ENCODE measurements at places on chromosomes 7 and 10.

GRCh38 chr10:17445400-17445998 lies 8.9 kb downstream of the ST8SIA6 start:
- no peak for DNase-seq

DNA sequence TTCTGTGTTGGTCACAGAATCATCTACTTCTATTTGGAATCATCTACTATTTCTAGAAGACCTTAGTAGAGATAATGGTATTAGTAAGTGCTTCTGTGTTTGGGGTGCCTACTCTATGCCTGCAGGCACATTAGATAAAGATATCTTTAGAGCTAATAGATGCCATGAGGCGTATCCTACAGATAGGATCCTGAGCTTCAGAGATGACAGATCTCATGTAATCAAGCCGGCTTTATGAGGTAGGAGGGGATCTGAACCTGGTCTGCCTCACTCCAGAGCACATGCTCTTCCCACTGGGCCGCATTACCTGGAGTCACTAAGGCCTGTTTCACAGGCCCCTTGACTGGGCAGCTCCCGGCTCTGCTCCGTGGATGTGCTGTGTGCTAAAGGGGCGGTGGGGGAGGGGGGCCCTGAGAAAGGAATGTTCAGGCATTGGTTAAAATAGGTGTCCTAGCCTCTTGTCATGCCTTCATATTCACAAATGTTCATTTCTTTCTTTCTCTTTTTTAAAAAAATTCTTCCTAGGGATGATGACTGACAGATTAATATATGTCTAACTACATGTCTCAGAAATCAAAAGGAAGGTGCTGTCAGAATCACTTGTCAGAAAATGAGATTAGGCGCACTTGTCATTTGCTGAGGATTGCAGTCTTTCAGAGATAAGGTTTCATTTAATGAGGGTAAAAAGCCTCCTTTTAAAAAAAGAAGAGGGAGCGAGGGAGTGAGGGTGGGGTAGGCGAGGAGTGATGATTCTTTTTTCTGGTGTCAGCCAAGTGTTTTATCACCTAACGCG lies 458.0 kb upstream of the GALNT17 start:
- no peak for DNase-seq

DNA sequence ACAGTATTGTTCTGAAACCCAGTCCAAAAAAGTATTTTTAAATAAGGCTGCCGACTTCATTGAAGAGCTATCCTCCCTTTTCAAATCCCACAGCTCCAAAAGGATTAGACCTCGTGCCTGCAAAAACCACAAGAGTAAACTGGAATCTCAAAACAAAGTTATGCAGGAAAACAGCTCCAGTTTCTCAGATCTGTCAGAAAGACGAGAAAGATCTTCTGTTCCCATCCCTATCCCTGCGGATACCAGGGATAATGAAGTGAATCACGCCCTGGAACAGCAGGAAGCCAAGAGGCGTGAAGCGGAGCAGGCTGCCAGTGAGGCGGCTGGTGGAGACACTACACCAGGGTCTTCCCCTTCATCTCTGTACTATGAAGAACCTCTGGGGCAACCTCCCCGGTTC lies 12.6 kb downstream of the MYPN start:
- no peak for DNase-seq

GRCh38 chr10:28171468-28172222 lies 131.2 kb downstream of the MPP7 start:
- DNase-seq, result no peak

- no peak for DNase-seq
These were observed 110.9 kb upstream of the PPIF start for GRCh38 chr10:79236433-79236765.

GRCh38 chr7:52140851-52141250 lies 824.2 kb upstream of the COBL start:
- no peak for DNase-seq

DNA sequence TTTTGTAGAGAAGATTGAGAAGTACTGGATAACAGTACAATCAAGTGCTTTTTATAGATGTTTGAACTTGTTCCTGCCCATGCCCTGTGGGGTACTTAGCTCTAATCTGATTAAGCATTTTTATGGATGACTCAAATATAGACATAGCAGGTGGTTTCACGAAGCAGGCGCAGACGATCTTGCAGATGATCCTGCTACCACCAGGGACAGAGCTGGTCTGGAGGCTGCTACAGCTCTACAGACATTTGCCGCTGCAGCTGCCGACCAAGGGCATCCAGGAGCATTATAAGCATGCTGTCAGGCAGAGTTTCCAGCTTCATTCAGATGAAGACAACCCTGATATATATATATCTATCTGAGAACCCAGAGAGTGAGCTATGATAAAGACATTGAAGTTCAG lies 650.4 kb downstream of the NXPH1 start:
- DNase-seq, result no peak

GRCh38 chr10:7525314-7526016 lies 114.6 kb upstream of the SFMBT2 start:
- DNase-seq, result peak; percentile 74

GRCh38 chr10:8104005-8104404 lies 49.5 kb downstream of the GATA3 start:
- DNase-seq, result no peak

DNA sequence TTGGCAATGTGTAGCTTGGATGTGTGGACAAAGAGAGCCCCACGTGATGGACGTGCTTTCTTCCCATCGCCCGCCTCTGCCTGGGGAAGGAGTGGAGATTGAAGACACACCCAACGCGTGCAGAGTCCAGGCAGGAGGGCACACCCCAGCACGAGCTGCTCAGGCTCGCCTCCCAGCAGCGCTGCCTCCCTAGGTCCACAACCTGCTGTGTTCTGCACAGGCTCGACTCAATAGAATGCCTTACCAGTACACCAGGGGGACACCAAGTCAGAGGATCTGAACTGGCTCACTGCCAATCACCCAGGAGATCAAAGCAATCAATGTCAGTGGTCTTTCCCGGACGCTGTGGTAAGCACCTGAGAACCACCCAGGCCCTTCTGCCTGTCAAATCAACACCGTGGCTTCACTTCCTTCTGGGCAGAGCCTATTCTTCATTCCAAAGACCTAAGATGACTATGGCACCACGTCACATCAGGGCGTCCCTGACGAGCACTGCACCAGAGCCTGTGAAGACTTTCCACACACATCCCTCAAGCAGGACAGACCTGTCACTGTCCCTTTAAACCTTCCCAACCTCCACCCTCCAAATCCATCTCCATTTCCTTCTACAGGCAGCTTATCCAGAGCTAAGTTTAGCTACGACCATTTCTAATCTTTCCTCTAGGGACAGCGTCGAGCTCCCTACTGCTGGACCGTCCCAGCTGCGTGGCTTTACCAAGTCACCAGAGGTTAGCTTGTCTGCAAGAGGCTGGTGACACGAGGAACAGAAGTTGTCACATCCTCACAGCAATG lies 72.3 kb downstream of the AMZ1 start:
- DNase-seq, result no peak

DNA sequence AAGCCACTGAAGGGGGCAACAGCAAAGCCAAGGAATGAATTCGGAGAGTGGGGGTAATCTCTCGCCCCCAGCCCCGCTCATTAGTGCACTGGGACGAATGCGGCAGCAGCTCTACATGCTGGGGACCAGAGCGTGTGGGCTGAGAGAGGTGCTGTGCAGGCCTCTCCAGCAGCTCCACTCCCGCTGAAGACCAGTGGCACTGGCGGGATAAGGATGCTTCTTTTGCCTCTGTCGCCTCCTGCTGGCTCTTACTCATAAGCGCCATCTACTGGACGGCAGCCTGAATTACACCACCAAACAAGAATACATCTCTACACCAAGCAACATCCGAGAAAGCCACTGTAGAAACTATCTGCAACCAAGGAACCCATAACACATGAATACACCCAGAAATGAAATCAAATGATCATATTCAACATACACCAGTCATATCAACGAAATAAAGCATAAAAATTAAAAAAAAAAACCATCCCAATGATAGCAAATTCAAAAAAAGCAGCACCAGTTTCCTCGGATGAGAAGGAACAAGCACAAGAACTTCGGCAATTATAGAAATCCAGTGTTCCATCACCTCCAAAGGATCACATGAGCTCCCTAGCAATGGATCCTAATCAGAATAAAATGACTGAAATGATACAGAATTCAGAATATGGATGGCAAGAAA lies 79.0 kb upstream of the TMEM168 start:
- no peak for DNase-seq

DNA sequence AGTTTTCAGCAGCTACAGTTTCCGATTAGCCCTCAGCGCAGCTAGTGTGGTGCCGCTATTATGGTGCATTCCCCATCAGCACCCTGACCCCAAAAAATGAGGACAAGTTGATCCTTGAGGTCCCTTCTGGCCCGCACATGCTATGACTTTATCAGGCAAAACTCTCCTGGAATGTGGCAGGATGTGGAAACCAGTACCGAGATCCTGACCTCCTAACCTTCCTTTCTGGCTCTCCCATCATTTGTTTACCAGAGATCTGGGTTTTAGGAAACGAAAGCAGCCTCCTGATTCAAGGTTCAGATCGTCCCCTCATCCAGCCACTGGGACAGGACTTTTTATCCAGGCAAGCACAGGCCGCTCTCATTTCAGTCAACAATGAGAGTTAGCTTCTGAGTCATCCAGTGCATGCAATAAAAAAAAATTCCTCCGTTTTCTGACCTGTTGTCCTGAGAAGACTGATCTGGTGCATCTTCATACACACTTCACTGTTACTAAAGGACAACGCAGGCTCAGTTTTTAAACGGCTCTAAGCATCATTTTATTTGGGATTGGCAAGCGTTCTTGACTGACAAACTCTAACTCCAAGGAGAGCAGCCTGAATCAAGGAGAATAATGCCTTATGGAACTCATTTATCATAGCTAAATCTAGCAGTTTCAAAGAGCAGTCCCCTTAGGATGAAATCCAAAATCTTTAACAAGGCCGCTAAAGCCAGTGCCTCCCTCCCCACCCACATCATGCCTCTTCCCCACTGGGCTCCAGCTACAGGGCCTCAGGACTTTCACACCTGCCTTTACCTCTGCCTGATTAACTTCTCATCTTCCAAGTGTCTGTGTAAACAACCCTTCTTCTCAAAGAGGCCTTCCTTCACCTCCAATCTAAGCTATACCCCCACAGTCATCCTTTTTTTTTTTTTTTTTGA lies 17.1 kb downstream of the PDLIM1 start:
- no peak for DNase-seq

- no peak for DNase-seq
These were observed 285.8 kb upstream of the COBL start for GRCh38 chr7:51602376-51602775.
